ENCODE measurements at places on chromosomes 7 and 10.
A peak's percentile ranks its signal among the peaks of the same experiment; 100 is the strongest.

GRCh38 chr7:7490003-7490402, 45.7 kb downstream of the COL28A1 start:
- DNase-seq, result no peak

- peak; percentile 8 for DNase-seq
Observed at GRCh38 chr10:9091530-9092093, 1037.1 kb downstream of the GATA3 start.

- DNase-seq, result no peak
Observed at GRCh38 chr7:31874631-31875386, 187.8 kb downstream of the PPP1R17 start.

- DNase-seq, result no peak
Observed at GRCh38 chr10:32751582-32751981, 206.4 kb downstream of the ITGB1 start.

- no peak for DNase-seq
Observed at GRCh38 chr10:133375357-133376115, 2.4 kb upstream of the ECHS1 start.

DNA sequence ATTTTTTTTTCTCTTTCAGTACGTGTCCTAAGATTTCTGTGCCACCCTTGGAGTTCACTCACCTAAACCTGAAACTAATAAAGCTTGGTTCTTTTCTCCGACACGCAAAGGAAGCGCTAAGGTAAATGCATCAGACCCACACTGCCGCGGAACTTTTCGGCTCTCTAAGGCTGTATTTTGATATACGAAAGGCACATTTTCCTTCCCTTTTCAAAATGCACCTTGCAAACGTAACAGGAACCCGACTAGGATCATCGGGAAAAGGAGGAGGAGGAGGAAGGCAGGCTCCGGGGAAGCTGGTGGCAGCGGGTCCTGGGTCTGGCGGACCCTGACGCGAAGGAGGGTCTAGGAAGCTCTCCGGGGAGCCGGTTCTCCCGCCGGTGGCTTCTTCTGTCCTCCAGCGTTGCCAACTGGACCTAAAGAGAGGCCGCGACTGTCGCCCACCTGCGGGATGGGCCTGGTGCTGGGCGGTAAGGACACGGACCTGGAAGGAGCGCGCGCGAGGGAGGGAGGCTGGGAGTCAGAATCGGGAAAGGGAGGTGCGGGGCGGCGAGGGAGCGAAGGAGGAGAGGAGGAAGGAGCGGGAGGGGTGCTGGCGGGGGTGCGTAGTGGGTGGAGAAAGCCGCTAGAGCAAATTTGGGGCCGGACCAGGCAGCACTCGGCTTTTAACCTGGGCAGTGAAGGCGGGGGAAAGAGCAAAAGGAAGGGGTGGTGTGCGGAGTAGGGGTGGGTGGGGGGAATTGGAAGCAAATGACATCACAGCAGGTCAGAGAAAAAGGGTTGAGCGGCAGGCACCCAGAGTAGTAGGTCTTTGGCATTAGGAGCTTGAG, at the start of gene CFTR:
Gene CFTR, plus strand, starts transcription at position 801 of the 830 bp plus-strand sequence. CDS start 70 bp downstream, outside the sequence.
- DNase-seq, result no peak

- no peak for DNase-seq
Observed at GRCh38 chr7:142481548-142481947, 223.7 kb upstream of the PRSS58 start.

DNA sequence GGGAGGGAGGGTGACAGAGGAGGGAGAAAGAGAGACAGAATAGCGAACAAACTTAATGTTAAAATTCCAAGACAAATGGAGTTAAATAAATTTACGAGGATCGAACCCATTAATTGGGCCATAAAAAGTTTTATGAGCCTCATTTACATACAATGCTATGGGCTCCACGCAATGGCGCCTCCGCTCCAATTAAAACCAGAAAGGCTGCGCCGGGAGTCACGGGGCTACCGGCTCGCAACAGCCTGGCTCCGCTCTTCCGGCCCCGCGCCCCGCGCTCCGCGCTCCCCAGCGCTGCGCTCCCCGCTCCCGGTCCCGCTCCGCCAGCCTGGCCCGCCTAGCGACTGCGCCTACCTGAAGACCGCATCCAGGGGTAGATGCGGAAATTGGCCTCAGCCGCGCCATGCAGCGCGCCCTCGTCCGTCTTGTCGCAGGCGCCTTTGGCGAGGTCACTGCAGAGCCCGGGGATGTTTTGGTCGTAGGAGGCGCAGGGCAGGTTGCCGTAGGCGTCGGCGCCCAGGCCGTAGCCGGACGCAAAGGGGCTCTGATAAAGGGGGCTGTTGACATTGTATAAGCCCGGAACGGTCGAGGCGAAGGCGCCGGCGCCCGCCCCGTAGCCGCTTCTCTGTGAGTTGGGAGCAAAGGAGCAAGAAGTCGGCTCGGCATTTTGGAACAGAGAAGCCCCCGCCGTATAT, 513 bp downstream of the HOXA7 start:
- DNase-seq, result no peak

GRCh38 chr7:18610331-18610948, 114.9 kb downstream of the HDAC9 start:
- no peak for DNase-seq

DNA sequence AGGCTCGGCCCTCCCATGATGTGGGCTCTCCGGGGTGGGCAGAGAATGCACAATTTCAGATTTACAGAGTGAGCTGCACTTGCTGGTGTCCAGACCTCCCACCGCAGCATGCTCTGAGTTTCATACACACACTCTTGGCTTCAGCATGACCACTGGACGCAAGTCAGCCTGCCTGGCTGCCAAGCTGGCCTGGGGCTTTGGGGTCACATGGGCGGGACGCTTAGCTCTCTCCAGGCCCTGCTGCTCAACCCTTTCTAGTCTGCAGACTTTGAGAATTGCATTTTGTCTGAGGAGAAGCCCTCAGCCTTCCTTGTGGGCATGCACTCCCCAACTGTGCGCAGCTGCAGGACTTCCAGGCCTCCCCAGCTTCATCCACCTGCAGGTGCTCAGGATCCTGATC, 5.7 kb downstream of the CYP2E1 start:
- no peak for DNase-seq

DNA sequence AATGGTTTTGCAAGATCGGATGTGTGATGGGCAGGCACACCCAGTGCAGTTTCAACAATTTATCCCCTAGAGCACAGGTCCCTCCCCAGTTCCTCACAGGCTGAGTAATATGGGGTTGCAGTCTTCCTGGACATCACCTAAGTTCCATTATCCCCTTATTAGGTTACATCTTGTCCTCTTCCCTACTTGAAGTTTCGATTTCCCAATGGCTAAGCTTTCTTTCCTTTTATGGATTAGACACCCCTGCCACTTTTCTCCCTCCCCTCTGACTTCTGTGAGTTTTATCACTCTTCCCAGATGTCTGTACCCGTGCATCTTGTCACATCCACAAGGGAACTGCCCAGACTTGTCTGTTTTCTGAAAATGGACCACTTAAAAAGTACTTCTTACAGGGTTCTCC, 2.4 kb upstream of the NIPSNAP2 start:
- no peak for DNase-seq

DNA sequence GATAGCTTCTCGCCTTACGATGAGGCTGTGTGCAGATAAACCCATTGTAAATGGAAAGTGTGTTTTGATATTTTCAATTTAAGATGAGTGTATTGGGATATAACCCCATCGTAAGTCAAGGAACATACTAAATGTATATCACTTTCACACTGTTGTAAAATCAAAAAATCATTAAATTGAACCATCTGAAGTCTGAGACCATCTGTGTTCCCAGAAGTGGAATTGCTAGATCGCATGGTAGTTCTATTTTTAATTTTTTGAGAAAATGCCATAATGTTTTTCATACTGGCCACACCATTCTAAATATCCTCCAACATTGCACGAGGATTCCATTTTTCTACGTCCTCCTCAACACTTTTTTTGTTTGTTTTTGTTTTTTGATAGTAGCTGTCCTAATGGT, 209.1 kb upstream of the MTPN start:
- DNase-seq, result no peak
